ENCODE measurements at places on chromosomes 13 and 19.

DNA sequence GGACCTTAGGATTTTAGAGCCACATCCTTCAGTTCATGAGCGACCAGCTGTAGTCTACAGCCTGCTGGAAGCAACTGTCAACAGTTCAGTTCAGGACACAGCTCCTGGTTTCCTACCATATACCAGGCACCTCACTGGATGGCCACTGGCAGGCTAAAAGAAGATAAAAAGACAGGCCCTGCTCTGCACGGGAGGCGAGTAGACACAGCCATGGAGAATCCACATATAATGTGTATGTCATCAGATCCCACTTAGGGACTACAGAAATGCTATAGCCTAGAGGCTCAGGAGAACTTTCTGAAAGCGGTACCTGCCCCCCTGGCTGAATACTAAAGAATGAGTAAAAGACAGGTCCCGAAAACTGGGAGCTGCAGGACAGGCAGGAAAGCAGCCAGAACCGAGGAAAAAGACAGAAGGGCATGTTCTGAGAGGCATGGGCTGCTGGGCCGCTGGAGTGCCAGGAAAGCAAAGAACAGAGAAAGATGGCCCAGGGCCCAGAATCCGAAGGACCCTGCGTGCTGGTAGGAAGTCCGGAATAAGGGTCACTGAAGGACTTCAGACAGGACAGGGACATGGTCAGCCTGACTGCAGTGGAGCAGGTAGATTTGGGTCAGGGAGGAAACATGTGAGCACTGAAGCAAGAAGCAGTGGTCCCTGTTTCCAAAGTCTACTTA, 23.5 kb downstream of the DZIP1 start:
- DNase-seq: no peak

GRCh38 chr13:109355875-109356434, 430.4 kb downstream of the IRS2 start:
- no peak for DNase-seq

GRCh38 chr19:5142725-5143097, 173.8 kb downstream of the KDM4B start:
- DNase-seq: no peak

- DNase-seq: no peak
Observed at GRCh38 chr13:50459046-50459445, 384.4 kb downstream of the DLEU7 start.

GRCh38 chr19:40623403-40624251, 22.5 kb downstream of the LTBP4 start:
- DNase-seq: no peak

GRCh38 chr13:98839856-98840769, 87.6 kb upstream of the SLC15A1 start:
- DNase-seq: peak; percentile 59
